ENCODE measurements at places on chromosomes 13 and 19. TPM values are rescaled to one million over a fixed set of nuclear protein-coding genes. Genes with fewer than 3 reads are reported as not detected.

GRCh38 chr13:113124211-113124970, 1.8 kb downstream of the F10 start:
- no peak overlapping the region for H3K4me3 ChIP-seq
- H3K36me3 ChIP-seq: no peaks in the 10 kb centered on the region
- no peak overlapping the region for H3K27ac ChIP-seq
- no peaks in the 10 kb centered on the region for H3K4me1 ChIP-seq
- no peak for DNase-seq

DNA sequence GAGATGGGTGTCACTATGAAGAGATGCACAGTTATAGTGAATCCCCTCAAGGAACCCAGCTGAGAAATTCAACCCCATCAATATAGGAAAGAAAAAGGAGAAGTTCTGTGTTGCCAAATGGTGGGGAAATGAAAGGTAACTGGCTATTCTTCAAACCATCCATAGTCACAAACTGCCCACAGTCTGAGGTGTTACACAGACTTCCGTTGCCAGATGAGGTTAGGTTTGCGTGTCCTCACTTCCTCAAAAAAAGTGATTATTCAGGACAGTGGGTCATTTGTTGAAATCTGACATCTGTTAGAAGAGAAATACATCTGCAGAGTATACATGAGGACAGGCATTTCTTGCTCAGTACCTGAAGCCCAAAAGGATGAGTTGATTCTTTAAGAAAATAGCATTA, 9.0 kb downstream of the SIGLEC5 start:
- H3K27me3 ChIP-seq: no peaks in the 10 kb centered on the region
- H3K4me1 ChIP-seq: no peaks in the 10 kb centered on the region
- DNase-seq: no peak
- no peaks in the 10 kb centered on the region for H3K36me3 ChIP-seq
- no peak overlapping the region for H3K27ac ChIP-seq

DNA sequence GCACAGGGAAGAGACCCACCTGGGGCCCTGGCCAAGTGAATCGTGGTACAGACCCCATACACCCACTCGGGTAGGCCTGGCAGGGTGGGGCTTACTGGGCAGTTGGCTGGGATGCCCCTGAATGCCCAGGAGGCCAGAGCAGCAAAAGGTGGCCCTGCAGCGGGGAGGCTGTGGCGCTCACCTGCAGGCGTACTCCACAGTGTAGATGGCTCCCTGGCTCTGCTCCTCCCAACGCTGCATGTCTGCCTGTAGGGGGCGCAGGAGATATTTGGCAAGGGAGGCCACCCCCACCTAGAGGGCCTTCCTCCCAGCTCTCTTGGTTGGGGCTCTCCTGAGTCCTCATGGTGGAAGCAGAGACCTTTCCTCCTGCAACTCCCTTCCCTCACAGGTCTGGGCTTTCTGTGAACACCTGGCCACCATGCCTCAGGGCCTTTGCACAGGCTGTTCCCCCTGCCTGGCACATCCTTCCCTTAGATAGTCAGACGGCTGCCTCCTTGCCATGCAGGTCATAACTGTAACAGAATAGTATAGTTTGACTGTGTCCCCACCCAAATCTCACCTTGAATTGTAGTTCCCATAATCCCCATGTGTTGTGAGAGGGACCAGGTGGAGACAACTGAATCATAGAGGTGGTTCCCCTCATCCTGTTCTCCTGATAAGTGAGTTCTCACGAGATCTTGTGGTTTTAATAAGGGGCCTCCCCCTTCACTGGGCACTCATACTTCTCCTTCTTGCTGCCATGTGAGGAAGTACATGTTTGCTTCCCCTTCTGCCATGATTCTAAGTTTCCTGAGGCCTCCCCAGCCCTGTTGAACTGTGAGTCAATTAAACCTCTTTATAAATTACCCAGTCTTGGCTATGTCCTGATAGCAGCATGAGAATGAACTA, 5.9 kb downstream of the BORCS8 start:
- H3K4me3 ChIP-seq: no peak overlapping the region
- H3K4me1 ChIP-seq: peaks cover 6% of the 10 kb centered on the region
- peaks cover 21% of the 10 kb centered on the region for H3K36me3 ChIP-seq
- H3K27me3 ChIP-seq: no peaks in the 10 kb centered on the region
- no peak for DNase-seq

DNA sequence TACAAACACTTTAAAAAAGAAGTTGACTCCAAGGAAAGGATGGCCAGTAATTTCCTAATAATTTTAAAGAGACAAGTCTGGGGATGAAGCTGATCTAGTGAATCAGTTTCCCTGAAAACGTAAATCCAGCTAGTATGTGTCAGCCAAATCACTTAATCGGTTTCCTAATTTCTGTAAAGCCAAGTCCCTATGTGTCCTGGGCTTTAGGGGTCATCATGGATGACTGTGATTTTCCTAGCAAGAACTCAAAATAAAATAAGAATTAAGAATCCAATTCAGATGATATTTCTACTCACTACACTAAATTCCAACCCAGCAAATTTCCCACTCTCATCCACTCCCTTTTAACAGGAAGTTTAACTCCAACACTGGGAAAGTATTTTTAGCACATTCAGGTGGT, 35.9 kb downstream of the ELF1 start:
- H3K4me3 ChIP-seq: no peak overlapping the region
- peaks cover 27% of the 10 kb centered on the region for H3K4me1 ChIP-seq
- H3K27me3 ChIP-seq: no peaks in the 10 kb centered on the region

GRCh38 chr19:41376998-41377365, 649 bp downstream of the TMEM91 start:
- peak overlapping the region; percentile 70 for H3K27ac ChIP-seq
- H3K27me3 ChIP-seq: no peaks in the 10 kb centered on the region
- no peak for DNase-seq
- H3K4me1 ChIP-seq: peaks cover 22% of the 10 kb centered on the region
- H3K36me3 ChIP-seq: no peaks in the 10 kb centered on the region
- peak overlapping the region; percentile 55 for H3K4me3 ChIP-seq

DNA sequence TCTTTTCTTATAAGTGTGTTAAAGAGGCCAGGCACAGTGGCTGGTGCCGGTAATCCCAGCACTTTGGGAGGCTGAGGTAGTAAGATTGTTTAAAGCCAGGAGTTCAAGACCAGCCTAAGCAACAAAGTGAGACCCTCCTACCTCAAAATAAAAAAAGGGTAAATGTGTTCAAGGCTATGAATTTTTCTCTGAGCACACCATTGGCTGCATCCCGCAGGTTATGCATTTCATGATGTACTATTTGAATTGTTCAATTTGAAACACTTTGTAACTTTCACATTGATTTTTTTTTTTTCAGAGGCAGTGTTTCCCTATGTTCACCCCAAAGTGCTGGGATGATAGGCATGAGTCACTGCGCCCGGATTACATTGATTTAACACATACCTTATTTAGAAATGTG, 138.1 kb downstream of the PTPRS start:
- no peak overlapping the region for H3K27ac ChIP-seq
- no peaks in the 10 kb centered on the region for H3K36me3 ChIP-seq
- no peak overlapping the region for H3K4me3 ChIP-seq
- no peaks in the 10 kb centered on the region for H3K4me1 ChIP-seq
- no peaks in the 10 kb centered on the region for H3K27me3 ChIP-seq
- no peak for DNase-seq

DNA sequence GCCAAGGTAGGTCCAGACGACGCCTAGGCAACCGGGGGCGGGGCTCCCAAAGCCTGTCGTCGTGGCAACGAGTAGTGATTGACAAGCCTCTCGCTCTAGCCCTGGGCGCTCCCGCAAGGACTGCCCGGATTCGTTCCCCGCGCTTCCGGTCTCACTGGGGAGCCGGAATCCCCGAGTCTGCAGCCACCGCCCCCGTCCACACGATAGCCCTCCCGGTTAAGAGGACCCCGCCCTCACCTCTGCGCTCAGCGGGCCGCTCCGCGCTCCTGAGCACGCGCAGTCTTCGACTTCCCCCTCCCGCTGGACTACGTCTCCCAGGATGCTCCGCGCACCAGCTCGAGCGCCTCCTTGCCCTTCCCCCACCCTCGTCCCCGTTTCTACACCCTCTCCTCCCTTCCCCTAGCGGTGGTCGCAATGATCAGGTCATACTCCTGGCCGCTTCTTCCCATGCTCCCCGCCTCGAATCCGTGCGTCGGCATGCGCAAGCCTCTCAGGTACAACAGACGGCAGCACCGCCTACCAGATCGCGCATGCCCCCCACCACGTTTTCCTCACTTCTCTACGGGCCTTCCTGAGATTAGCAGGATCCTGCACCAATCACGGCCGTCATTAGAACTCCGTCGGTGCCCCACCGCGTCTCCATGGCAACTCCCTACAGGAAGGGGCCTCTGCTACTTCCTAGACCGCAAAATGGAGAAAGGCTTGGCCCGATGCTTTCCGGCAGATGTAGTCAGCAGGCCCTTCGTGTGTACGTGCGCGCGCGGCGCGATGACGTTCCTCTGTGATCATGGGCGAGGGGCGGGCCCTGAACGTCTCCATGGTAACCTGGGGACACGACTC, at the start of gene MZF1:
Gene MZF1 (minus strand): TSS at position 518 of the 840 bp plus-strand sequence. CDS start 1,946 bp downstream, outside the sequence.
- H3K4me3 ChIP-seq: peak within 1 kb of the TSS; percentile 74
- peaks cover 13% of the 10 kb centered on the region for H3K4me1 ChIP-seq
- H3K36me3 ChIP-seq: peaks cover 11% of the 10 kb centered on the region
- peak within 1 kb of the TSS; percentile 96 for H3K27ac ChIP-seq

MEX3D gene
- polyA plus RNA-seq: 5.9 TPM

PSG2 gene
- polyA plus RNA-seq: 0.09 TPM

TEX101 gene
- not detected for polyA plus RNA-seq

ZNF813 gene
- 1.5 TPM for polyA plus RNA-seq

CPB2 gene
- 0.06 TPM for polyA plus RNA-seq

GNG7 gene
- polyA plus RNA-seq: 0.06 TPM

SSC5D gene
- polyA plus RNA-seq: not detected

MEF2B gene
- 0.17 TPM for polyA plus RNA-seq

All from keratinocyte (primary cell).